ENCODE measurements at places on chromosomes 4 and X.
A peak's percentile ranks its signal among the peaks of the same experiment; 100 is the strongest.

DNA sequence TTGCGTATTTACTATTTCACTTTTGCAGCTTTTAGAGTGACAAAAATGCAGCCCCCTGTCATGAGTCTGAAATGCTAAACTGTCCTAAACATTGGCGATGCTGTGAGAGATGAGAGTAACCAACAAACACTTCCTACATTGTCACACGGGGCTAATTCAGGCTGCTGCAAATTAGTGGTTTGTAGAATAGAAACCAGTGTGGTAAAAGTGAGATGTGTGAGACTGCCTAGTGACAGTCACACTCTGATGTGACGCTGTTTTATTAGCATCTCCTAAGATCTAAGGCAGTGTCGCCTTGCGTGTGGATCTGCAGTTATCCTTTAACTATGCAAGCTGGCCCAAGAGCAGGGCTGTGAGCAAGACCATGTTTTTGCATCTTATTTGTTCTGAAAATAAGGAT is 800.2 kb upstream of the TENM3 start:
- no peak for DNase-seq

DNA sequence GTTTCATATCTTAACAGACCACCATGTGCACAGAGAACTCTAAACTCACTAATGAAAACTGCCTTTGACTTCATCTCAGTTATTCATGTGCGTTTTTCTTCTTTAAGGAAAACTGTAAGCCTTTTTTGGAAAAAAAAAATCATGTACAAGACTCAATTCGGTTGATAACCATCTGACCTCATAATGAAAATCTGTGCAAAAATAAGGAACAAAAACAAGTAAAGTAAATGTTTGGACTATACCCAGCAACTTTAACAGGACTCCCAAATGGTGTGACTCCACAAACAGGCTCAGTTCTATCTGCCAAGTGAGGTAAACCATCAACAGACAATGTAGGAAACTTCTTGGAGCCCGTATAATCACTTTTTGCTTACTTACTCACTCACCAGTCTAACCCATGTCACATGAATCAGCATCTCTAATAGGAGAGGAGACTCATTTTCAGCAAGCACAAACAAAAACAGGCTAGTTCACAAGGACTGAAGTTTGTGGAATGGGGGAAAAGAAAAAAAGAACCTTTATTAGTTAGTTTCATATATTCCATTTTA is 9.3 kb downstream of the APOO start:
- DNase-seq: peak; percentile 61

GRCh38 chr4:155946486-155946885 is 7.2 kb downstream of the CTSO start:
- no peak for DNase-seq

DNA sequence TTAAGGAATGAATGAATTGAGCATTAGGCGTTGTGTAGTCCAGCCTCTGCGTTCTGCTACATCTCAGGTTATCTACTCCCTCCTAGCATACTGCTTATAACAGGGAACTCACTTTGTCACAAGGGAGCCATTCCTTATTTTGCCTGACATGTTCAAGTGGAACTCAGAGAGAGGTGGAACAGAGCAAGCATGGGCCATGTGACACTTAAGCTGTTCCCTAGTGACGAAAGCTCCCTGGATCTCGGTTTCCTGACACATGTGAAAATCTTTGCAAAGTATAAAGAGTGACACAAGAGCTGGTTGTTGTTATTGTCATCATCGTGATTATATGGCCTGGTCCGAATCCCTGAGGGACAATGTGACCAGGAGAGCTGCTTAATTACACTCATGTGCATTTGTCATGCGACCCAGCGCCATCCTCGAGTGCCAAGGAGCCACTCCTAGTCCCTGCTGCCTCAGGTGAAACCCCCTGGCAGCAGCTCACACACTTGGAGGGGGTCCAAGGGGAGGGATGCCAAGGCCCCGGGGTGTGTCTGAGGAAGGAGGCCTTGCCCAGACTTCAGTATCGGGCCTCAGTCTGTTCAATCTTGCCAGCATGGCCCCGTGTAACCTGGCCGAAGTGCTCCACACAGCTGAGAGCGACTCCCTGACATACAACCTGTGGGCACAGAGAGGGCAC is 98.5 kb upstream of the MAP3K15 start:
- DNase-seq: no peak
